Activated naive CD8-positive, alpha-beta T cell treated with anti-CD3 and anti-CD28 coated beads, Interleukin-2, amount 10 ng/mL, durations not matched to agents 7 days and 5 days (primary cell): ENCODE measurements at places on chromosomes 12 and 14. TPM values are rescaled to one million over a fixed set of nuclear protein-coding genes. Genes with fewer than 3 reads are reported as not detected.

- DNase-seq: no peak
Measured at GRCh38 chr14:68552602-68553001, 240.3 kb downstream of the ZFP36L1 start.

DNA sequence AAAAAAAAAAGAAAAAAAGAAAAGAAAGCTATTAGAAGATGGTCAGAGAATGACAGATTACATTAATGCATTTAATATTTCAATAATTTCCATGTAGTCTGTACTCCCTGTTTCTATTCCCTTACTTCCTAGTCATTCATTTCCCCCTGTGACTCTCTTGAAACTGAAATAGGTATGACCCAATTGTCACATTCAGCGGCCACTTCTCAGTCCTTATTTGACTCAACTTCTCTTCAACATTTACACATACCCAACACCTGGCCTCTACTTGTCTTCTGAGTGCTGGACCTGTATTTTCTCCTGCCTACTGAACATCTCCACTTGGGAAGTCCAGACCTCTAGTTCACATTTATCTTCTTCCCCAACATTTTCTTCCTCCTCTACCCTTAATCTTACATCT lies 7.2 kb downstream of the EEA1 start:
- DNase-seq: no peak

- no peak for DNase-seq
Measured at GRCh38 chr14:100049220-100049619, 16.0 kb upstream of the EVL start.

GRCh38 chr14:23550131-23550811 lies 1.3 kb downstream of the ZFHX2 start:
- DNase-seq: no peak

The SERPINA6 gene
- not detected for total RNA-seq

The NXPH4 gene
- 2.4 TPM for total RNA-seq
